ENCODE measurements at places on chromosomes 6 and 20.

GRCh38 chr6:169415179-169415578 lies 161.5 kb upstream of the THBS2 start:
- no peak for DNase-seq

- DNase-seq, result no peak
These were observed 44.9 kb upstream of the ID1 start for GRCh38 chr20:31560094-31560745.

DNA sequence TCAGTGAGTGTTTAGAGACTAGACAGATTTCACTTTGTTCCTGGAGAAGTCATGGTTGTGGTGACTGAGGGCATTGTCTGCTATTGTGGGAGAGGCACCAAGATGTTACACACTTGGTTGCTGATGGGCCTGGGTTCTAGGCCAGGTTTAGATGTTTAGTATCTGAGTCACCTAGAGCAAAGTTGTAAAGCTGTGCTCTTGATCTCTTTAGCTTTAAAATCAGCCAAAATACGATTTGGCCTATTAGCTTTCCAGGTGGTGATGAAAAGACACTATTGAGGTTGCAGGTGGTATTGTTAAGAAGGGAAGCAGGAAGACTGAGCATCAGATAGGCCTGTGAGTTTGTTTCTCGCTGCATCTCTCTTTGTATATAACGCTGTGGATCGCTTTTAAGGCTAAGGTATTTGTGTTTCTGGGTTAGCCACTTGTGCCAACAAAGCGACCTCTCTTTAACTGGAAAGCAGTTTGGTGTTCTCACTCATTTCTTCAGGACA lies 48.6 kb downstream of the FOXO3 start:
- no peak for DNase-seq

DNA sequence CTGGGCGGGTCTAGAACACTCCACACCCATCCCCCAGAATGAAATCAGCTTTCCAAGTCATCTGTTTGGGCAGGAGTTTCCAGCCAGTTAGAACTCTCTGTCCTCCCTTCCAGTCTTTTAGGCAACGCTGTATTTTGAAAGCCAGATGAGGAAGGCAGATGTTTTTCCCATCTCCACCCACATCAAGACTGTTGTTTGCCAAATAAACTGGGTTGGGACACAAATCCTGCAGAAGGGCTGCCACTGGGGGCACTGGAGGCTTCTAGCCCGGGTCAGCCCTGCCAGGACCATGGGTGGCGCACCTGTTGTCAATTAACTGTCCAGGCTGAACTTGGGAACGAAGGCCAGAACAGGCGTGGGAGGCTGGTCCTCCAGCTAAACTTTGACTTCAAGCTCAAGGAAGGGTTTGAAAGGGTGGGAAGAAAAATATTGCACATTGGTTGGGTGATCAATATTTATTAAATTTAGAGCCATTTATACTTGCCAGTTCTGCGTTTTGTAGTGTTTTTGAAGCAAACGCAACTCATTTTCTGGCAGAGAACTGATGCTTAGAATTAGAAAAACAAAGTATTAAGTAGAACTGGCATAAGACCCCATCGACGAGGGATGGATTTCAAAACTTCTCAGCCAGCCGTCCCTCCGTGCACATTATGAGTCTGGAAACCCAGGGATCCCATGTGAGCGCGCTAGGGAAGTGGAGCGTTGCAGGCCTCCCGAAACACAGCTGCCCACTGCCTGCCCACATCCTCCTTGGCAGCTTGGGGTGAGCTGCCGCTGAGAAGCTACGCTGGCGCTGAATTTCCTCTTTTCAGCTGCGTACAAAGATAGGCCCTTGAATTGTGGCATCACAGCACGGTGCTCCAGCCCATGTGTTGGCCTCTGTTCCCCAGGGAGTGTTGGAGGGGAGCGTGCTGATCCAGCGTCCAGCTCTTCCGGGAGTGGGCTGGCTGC lies 297.4 kb downstream of the QKI start:
- no peak for DNase-seq

DNA sequence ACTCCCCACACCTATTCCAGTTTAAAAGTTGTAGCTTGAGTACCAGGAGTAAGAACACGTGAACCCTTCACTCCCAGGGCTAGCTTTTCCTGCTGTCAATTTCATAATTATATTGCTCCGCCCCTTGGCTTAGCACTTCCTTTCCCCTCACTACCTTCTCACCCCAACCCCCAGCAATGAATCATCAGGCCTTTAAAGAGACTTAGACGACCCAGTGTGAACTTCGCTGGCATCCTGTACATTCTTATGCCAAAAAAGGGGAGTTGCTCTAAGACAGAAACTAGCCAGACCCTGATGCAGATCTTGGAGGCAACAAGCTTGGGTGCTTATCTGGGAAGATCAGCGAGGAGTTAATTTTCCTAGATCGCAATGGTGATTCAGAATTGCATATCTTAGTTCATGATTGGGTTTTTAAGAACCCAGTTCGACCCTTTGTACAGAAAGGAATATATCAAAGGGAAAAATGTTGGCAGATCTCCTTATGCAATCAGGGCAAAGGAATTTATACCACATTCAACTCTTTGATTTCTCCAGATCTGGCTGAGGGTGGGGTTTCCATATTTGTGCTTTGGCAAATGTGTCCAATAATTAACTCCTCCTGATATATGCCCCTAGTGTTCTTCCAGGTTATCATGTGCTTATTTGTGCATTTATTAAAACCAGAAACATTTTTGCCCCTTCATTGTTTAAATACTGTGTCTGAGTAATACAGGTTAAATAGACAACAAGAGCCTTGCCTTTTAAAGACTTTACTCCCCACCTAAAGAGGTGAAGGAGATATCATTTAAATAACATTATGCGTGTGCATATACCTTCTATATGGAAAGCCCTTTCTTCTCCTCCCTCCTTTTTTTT lies 8.1 kb upstream of the ATXN1 start:
- DNase-seq, result peak; percentile 69

DNA sequence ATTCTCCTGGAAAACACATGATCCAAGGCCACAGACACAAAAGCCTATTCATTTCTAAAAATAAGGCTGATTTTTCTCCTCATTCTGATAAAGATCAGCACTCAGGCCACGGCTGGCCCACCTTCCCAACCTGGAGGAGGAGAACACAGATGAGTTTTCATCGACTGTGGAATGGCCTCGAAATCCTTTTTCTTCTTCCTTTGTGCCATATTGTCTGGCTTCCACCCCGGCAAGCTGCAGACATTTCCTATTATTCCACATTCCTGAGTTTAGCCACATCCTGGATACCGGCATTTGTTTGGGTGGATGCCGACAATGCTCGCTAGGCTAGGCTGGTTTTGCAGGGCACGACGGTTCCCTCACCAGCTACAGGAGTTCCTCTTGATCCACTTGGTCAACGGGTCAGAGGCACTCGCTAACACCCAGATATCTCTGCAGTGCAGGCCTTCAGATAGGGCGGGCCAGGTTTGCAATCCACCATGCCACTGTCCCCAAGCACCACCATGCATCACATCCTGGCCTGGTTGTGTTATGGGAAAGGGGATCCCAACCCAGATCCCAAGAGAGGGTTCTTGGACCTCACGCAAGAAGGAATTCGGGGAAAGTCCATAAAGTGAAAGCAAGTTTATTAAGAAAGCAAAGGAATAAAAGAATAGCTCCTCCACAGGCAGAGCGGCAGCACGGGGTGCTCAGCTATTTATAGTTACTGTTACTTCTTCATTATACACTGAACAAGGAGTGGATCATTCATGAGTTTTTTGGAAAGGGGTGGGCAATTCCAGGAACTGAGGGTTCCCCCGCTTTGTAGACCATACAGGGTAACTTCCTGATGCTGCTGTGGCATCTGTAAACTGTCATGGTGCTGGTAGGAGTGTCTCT lies 4.2 kb upstream of the CTSZ start:
- DNase-seq, result peak; percentile 93

DNA sequence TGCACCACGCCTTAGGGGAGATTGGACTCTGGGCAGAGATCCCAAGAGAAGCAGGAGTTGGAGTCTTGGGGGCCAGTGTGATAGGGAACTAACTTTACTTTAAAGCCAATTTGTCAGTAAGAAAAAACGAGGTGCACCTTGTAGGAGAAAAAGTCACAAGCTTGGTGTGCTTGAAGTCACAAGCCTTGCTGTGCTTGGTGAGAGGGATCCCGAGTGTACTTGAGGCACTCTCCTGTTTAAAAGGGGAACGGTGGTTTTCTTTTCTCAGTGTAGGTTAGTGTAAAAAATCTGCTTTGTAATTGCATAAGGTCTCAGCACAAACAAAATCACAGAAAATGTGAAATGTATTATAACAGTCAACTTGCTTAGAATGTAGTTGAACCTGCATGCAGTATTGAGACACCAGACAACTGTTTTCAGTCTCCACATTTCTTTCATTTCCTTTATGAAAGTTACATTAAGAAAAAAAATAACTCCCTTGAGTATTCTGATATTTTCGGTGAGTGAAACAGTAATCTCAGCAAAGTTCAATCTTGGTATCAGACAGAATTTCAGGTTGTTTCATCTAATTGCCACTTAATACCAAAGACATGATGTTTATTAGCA lies 111.1 kb upstream of the DUSP22 start:
- DNase-seq, result no peak

DNA sequence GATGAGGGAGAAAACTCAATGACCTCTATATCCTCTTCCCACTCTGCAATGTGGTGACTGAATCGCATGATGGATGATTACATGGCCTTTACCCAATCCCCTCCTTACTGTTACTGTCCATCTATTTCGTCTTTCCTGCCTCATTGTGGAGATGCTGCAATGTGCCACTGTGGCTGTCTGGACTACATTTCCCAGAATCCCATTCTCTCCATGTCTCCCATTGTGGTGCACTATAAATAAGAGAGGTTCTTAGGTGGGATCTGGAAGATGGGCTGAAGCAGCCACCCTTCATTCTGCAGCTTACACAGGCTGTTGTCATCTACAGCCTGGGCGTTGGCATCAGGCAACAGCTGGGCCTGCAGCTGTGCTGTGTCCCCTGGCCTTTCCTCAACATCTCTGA lies 233.6 kb downstream of the PRKN start:
- DNase-seq, result no peak

- DNase-seq, result no peak
These were observed 329.8 kb downstream of the KIF16B start for GRCh38 chr20:16243470-16243869.

GRCh38 chr6:46715141-46715540 lies 20.0 kb downstream of the PLA2G7 start:
- no peak for DNase-seq

DNA sequence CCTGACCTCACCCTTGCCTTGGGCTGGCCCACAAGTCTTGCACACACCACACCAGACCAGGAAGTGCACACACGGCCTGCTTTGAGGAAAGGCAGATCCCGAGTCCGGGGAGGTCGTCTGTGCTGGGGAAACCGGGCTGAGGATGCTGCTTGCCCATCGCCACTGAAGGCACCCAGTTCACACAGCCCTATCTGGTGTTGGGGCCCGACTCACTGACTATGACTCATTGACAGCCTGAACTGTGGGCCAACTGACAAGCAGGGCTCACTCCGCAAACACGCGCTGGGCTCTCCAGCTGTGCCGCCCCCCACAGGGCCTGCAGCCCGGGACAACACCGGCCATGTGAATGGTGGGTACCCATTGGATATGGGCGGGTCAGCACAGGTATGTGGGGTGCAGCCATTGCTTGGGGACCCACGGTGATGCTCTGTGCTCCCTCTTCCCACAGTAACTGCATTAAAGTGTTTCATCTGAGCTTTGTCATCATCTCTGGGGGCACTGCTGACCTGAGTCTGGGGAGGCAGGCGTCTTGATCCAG lies 1.6 kb downstream of the SAMD10 start:
- DNase-seq, result no peak

DNA sequence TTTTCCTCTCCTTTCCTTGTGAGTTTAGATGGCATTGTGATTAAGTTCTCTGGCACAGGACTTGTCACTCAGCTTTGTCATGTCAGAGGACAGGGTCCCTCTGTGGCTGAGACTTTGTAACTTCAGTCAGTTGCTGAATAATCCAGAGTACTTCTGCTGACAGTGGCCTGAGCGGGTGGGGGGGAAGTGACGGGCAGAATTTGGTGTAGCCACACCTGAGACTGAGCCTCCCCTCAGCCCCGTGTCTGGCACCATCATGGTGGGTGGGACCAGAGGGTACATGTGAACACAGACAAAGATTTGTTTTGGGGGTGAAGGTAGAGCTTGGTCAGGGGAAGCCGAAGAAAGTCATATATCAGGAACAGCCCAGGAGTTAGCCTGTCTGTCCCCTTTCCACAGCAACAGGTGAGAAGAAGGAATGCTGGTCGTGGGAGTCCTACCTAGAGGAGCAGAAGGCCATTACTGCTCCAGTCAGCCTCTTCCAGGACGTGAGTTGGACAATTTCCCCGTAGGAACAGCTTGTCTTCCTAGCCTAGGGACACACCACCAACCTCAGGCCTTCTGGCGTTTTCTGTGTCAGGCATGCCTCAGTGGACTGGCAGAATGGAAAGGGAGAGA lies 20.9 kb downstream of the L3MBTL1 start:
- DNase-seq, result no peak

DNA sequence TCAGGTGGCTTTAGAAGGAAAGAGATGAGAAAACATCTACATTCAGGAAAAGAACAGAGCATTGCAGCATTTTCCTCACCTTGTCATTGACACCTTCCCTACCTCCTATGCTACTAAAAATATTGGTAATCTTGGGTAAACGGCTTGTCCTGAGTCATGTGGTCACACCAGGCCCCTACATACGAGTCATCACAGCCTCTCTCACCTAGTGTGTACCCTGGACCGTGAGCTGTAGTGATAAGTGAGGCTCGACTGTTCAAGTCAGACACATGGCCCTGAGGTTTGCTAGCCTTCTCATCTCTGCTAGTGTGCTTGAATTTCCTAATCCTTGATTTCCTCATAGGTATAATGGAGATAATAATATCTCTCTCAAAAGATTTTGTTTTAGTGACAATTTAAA lies 29.6 kb upstream of the TMEM244 start:
- DNase-seq, result no peak

DNA sequence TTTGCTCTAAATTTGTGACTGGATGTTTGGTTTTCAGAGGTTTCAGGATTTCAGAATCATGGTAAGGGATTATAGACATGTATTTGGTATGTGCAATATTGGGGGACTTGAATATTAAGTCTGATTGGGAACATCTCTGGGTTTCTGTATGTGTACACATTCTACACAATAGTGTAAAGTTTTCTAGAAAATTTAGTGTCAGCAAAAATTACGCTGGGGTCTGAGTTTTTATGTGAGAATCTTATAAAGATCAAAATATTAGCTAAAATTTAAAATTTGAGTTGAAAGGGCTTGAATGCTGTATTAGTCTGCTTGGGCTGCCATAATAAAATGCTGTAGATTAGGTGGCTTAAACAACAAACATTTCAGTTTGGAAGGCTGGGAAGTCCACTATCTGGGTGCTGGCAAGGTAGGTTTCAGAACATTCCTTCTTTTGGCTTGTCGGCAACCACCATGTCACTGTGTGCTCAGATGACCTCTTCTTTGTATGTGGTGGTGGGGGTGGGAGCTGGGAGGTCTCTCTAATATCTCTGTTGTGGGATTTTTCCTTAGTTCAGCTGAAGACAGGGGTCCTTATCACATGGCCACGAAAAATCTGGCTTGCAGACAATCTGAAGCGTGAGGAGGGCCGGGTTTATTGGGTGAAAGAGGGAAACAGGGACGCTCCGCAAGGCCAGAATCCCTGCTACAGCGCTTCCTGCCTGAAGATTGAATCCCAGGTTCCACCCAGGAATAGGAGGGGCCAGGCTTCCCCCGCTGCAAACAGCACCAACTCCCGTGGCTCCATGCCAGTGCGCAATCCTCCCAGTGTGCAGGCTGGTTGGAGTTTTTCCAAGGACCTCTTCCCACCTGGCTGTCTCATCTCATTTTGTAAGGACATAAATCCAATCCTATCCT lies 299.7 kb downstream of the PLCB1 start:
- no peak for DNase-seq
